Activated T-helper 1 cell treated with anti-CD3 and anti-CD28 coated beads, Interleukin-12 subunit alpha, Interleukin-12 subunit beta, Interleukin-2, Interleukin-4 antibody, amounts not matched to agents 30 ng/mL and 10 ng/mL and 1 ng/mL, durations not matched to agents 14 hours and 24 hours and 36 hours (primary cell): ENCODE measurements at places on chromosomes 13 and 19. TPM values are rescaled to one million over a fixed set of nuclear protein-coding genes. Genes with fewer than 3 reads are reported as not detected.

DNA sequence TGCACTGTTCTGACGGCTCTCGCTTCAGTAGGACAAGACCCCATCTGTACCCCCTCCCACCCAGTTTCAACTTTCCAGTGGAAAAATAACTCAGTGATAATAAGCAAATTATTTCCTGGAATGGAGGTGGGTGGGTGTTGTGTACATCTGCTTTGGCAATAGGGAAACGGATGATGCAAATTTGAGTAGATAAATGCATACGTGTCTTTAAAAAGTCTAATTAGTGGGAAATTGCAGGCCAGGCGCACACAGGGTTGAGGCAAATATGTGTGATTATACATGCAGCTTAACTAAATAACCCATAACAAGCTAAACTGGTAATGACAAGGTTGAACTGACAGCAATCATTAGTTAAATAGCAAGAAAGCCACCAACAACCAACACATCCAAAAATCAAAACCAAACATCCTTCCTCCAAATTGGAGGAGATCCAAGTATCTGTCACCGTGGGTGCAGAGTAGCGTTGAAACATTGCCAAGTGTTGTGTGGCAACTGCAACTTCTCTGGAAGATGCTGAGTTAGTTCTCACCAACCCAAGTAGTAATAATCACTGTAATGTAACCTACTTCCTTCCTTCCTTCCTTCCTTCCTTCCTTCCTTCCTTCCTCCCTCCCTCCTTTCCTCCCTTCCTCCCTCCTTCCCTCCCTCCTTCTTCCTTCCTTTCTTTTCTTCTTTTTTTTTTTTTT is 54.6 kb downstream of the TRPM4 start:
- DNase-seq = no peak

DNA sequence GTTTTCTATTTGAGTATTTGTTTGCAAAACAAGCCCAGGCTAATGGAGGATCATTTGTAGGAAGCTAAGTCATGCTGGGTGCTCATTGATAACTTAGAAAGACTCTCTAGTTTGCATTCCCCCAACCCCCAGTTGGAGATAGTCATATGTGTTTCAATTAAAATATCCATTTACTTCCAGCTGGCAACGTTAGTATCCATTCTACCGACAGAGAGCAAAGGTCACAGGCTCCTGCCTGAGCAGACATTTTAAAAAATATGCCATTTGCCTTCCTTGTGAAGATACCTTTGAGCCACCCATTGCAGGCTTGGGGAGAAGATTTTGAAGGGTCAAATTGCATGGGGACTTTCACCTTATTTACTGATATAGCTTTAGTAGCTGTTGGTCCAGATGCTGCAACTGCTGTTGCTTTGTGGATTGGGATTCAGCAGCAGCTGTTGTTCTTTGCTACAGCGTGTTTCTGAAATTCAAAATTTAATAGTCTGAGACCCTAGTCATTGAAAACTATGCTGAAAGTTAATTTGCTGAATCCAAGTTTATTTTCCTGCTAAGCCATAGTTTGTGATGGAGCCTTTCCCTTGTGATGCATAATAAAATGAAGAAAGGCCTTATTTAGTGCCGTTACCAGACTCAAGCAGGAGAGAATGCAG is 335.1 kb downstream of the GPC6 start:
- no peak for DNase-seq

The SOX1 gene
- total RNA-seq = not detected in 2 replicates

DNA sequence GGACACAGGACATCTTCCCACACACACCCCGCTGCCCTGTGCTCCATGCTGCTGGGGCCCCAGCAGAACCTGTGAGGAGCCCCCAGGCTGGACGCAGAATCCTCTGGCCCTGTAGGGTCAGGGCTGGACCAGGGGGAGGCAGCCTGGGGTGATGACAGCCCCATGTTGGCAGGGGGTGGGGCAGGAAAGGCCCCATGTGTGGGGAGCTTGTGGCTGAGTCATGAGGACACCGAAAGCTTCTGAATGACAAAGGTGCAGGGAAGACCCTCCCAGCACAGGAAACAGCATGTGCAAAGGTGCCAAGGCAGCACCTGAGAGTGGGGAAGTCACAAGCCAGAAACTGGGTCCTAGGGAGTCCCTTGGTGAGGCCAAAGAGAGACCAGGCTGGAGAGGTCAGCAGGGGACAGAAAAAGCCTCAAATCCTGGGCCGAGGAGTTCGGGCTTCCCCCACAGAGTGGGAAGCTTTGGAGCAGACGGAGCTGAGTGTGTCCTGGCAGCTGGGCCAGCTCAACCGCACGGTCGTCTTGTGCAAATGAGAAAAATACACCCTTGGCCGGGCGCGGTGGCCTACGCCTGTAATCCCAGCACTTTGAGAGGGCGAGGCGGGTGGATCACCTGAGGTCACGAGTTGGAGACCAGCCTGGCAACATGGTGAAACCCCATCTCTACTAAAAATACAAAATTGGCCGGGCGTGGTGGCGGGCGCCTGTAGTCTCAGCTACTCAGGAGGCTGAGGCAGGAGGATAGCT is 17.5 kb downstream of the ATP8B3 start:
- no peak for DNase-seq

DNA sequence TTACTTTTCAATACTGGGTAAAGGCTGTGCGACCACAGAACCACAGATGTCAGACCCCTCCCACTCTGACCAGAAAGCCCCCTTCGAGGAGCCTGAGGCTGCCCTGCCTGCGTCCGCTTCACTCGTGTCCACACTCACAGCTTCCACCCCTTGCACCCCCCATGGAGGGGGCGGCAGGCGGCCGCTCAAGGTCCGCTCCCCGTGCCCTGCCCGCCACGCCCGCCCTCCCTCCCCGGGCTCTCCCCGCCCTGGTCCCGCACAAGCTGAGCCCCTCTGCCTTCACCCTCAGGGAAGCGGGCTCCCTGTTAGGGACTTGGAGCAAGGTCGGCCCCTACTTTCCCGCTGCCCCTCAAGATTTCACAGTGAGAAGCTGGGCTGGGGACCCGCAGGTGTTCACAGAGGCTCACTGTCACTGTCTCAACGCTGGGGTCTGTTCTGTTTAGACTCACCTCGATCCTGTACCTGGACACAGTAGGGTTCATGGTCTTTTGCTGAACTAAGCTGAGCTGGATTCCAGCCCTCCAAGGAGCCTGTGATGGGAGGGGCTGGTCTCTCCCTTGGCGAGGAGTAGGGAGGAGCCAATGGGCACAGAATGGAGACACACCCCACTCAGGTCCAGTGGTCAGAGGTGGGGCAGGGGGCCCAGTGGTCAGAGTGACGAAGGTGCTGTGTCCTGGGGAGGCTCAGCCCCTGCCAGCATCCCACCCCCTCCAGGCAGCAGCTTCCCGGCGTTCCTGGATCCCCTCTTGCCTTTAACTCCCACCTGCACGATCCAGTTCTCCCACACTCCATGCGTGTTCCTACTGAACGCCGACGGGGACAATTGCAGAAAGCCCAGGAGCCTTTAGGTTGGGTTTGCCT is 69.5 kb downstream of the SPACA7 start:
- no peak for DNase-seq

DNA sequence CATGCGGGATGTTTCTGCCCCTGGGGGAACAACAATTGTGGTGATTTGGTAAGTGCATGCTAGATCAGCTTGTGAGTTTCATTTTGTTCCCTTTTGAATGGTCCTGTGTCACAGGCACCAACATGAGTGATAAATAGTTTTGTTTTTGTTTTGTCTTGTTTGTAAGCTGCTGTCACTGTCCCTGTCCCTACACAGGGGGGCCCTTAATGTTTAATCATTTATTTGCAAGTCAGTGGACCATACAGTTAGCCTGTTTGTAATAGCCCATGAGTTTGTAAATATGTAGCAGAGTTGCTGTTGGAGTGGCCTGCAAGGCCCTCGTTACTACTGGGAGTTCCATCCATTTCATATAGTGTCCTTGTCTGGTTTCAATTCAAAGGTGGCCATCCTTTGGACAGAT is 979.6 kb upstream of the SPRY2 start:
- DNase-seq = no peak

The GDF15 gene
- total RNA-seq = not detected in 2 replicates

The LILRA5 gene
- not detected in 2 replicates for total RNA-seq

DNA sequence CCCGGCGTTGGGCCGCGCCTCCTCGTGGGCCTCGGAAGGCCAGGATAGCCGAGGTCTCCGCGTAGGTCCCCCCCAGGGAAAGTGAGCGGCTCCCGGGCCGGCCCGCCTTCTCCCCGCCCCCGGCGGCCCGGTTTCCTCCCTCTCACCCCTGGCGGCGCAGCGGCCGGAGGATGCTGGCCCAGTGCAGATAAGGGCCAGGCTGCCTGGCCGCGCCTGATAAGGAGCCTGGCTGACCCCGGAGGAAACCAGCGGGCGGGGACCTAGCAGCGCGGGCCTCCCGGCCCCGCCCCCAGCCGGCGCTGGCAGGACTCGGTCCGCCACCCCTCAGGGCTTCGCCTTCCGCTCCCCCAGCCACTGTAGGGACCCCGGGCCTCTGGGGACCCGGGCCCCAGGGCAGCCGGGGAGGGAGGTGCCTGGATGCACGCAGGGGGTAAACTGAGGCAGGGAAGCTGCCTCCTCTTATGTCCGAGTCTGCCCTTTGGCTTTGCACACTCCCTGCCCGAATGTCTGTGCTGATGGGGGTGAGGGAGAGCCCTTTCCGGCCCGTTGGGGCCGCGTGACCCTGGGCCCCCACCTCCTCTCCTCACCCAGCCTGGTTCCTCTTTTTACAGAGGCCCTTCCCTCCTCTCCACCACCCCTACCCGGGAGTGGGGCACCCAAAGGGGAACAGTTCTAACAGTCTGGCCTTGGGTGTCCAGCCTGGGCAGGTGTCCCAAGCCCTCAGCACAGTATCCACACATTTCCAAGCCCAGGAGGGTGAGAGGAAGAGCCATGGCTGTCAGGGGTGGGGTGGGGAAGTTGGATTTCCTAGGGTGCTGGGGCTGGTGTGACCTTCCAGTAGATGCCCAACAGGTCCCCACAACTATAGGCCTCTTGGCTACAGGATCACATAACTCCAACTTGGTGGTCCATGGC is at the start of gene LYL1:
TSS of gene LYL1 (minus strand) at position 193 of the 915 bp plus-strand sequence. CDS start 1,687 bp downstream, outside the sequence.
- DNase-seq = no peak

- DNase-seq = no peak
Measured at GRCh38 chr19:38649305-38650171, 2.1 kb downstream of the ACTN4 start.

The FRY gene
- 2.4 and 3.2 TPM in 2 replicates for total RNA-seq

The SIGLECL1 gene
- not detected in 2 replicates for total RNA-seq

The ZIC2 gene
- 0.08 and 0.10 TPM in 2 replicates for total RNA-seq

GRCh38 chr13:72458701-72459100 is 268.7 kb downstream of the MZT1 start:
- no peak for DNase-seq

DNA sequence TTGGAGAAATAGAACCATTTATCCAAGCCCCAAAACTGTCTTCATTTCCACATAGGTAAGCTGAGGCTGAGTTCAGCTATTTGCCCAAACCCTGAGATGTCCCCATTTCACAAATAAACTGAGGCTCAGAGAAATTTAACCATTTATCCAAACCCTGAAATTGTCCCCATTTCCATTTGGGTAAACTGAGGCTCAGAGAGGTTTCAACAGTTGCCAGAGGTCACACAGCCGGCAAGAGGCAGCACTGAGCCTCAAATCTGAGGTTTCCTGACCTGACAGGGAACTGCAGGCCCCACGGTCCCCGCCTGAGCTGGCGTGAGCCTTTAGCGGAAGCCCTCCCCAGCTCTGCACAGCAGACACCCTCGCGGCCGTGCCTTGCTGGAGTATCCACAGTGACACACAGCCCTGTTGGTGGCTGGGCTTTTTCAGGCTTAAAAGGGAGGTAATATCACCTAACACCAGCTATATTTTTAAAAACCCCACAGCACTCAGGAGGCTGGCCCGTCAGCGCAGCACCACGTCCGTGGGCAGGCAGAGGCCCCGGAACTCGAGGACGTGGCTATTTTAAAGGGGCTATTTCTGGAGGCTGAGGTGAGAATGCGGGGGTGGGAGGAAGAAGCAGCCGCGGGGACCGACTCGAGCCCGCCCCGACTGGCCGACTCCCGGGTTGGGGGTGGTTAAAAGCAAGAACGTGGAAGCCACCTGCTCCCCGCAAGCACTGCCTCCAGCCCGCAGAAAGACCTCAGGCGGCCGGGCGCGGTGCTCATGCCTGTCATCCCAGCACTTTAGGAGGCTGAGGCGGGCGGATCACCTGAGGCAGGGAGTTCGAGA is 18.5 kb downstream of the PTPRS start:
- DNase-seq = no peak

The CERS1 gene
- total RNA-seq = not detected in 2 replicates

DNA sequence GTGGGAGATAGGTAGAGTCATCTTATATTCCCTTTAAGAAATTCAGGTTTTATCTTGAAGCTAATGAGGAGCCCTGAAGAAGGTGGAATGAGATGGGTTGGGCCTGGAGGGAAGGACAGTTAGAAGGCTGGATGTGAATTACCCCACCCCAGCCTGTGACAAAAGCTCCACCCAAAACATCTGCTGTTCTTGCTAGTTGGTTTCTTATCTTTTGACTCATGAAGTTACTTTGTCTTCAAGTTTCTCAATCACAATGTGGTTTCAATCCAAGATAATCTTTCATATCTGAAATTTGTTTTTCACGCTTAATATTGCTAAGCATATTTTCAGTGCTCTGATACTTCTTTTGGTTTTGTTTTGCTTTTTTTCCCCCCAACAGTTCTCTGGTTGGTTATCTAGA is 38.3 kb upstream of the HMGB1 start:
- DNase-seq = no peak

- DNase-seq = no peak
Measured at GRCh38 chr19:18617562-18617961, 4.9 kb downstream of the TMEM59L start.

DNA sequence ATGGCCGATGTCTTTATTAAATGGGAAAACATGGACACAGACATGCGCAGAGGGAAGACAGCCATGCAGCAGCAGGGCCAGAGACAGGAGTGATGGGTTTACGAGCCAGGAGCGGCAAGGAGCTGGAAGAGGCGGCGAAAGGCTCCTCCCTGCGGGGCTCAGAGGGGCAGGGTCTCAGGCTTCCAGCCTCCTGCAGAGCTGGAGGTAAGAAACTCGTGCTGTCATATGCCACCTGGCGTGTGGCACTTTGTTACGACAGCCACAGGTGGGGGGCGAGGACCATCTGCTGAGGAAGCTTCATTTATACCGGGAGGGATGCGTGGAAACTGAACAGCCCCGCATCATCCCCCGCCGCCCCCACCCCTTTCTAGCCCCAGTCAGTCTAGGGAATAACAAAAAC is 52.0 kb upstream of the SPACA7 start:
- no peak for DNase-seq

The ANKRD24 gene
- total RNA-seq = 0.49 and 0.54 TPM in 2 replicates

GRCh38 chr13:66139250-66139649 is 1090.9 kb downstream of the PCDH9 start:
- no peak for DNase-seq

GRCh38 chr19:45114116-45114515 is 21.1 kb downstream of the PPP1R37 start:
- no peak for DNase-seq

DNA sequence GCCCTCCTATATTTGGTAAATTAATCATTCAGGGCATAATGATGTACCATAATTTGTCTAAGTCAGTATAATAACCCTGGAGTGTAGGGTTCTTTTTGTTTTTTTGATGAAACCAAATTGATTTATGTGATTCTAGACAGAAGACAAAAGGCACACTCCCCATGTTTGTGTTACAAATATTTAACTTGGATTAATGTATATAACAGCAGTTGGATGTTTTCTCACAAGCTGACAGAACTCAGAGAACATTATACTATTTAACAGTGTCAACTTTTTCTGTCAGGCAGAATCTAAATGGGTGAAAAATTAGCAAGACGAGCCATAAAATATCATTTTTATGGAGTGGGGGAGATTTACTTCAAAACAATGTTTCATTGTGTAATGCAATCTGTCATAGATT is 15.2 kb downstream of the CBY2 start:
- DNase-seq = no peak

The SERTM1 gene
- total RNA-seq = not detected in 2 replicates

GRCh38 chr13:51494156-51494555 is 41.3 kb upstream of the INTS6 start:
- no peak for DNase-seq

GRCh38 chr19:51386882-51387520 is 773 bp downstream of the LIM2 start:
- DNase-seq = no peak
